ENCODE measurements at places on chromosomes 5 and 9. TPM values are rescaled to one million over a fixed set of nuclear protein-coding genes. Genes with fewer than 3 reads are reported as not detected.

- DNase-seq, result no peak
These were observed 117.9 kb upstream of the DAB2 start for GRCh38 chr5:39542511-39543285.

DNA sequence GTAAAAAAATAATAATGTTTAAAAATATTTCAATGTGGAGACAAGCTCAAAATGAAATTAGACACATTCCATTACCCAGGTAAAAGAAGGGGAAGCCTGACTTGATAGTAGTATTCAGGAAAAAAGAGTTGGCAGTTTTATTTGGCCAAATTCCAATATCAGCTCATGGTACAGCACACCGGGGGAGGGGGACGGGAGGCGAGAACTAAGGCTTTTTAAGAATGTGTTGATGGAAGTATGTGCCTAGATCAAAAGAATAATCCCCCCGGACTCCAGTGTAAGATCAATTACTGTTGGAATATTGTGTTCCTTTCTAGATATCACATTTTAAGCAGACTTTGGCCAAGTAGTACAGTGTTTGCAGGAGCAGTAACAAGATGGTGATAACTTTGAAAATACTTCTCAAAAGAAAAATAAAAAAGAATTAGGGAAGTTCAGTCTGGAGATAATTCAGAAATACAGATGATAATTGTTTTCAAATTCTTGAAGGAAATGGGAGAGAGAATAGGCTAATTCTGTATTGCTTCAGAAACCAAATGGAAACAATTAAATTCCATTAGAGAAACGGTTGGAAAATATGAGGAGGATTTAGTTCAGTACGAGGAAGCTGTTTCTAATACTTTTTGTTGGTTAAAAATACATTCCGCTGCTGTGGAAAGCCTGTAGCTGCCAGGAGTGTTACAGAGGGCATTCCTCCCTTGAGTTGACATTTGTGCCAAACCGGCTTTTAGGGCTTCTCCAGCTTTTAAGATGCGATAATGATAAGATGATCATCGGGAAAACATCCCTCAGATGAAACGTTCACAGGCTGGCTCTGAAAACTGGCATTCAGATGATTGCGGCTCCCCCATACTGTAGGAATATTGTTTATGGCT, 98.1 kb upstream of the ERBIN start:
- DNase-seq, result no peak

ADAMTSL1 gene
- total RNA-seq, result 2.1 TPM

DNA sequence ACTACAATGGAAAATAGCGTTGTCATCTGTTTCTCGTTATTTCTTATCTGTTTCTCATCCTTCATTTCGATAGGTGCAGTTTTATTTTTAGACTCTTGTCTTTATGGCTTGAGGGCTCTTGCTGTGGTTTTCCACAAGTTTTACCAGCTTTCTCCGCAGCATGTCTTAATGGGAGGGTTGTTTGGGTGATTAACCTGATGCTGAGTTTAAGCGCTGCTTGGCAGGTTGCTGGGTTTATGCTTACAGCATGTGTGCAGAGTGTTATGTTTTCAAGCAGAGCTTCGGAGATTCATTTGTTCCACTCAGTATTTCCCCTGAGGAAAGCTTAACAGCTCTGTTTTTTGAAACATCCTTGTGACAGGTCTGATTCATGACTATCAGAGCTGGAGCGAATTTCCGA, 154.0 kb downstream of the SLC12A2 start:
- DNase-seq, result no peak

DNA sequence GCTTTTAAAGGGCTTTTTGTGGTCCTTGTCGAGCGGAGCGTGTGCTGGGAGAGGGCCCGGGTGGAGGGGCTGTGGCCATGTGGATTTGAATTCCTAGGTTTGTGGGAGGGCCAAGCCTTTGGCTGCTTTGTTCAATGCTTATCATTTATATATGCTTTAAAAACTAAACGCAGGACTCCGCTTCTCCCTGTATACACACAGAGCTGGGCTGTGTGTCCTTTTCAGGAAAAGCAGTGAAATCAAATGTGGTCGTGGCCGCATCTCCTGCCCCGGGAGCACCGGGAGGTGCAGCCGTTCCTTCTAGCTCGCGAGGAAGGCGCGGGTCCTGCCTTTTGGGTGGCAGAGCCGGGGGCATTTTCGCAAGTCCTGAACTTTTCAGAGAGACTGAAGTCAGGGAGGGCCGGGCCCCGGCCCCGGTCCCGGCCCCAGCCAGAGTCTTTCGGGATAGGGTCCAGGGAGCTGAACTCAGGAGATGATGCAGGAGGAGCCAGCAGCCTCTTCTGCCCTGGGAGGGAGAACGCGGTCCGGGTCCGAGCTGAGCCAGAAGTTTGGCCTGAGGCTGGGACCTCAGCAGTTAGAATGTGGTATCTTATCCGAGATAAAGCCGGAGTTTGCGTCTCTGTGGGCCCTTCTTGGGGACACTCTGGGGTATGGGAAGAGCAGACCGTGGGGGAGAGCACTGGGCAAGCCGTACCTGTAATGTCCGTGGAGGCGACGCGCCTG, 158.8 kb downstream of the C9orf152 start:
- DNase-seq, result no peak

DNA sequence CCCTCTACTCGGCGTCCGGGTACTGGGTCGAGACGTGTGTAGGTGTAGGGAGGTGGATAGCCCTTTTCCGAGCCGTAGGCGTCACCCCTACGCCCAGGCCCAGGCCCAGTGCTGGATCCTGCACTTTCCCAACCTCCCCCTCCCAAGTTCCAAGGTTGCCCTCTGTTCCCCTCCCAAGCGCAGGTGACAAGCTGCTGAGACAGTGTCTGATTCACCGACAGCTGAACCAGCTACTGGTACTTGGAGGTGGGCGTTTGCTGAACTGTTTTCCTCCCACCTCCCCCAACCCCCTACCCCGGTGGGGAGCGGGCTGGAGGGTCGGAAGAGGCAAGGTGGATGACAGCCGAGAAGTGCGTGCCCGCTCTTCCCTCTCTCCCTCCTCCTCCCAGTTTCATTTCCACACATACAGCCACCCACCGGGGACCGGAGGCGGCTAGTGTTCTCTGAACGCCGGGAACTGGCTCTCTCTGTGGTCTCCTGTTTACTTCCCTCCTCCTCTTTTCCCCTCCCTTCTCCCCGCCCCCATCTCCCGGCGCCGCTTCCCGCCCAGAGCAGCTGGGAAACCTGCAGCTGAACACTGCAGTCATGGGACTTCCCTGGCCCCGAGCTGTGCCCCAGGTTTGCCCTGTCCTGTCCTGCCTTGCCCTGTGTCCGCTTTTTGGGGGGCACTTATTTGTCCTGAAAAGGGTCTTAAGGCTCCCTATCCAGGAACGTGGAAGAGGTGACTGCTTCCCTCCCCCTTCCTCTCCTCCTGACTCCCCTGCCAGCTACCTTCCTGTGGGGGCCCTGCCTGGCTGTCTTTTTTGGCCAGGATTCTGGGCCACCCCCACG, 6.2 kb upstream of the KLF9 start:
- peak; percentile 96 for DNase-seq

- no peak for DNase-seq
These were observed 137.7 kb upstream of the NMUR2 start for GRCh38 chr5:152542741-152543140.

SETD9 gene
- total RNA-seq, result 14.2 TPM

DNA sequence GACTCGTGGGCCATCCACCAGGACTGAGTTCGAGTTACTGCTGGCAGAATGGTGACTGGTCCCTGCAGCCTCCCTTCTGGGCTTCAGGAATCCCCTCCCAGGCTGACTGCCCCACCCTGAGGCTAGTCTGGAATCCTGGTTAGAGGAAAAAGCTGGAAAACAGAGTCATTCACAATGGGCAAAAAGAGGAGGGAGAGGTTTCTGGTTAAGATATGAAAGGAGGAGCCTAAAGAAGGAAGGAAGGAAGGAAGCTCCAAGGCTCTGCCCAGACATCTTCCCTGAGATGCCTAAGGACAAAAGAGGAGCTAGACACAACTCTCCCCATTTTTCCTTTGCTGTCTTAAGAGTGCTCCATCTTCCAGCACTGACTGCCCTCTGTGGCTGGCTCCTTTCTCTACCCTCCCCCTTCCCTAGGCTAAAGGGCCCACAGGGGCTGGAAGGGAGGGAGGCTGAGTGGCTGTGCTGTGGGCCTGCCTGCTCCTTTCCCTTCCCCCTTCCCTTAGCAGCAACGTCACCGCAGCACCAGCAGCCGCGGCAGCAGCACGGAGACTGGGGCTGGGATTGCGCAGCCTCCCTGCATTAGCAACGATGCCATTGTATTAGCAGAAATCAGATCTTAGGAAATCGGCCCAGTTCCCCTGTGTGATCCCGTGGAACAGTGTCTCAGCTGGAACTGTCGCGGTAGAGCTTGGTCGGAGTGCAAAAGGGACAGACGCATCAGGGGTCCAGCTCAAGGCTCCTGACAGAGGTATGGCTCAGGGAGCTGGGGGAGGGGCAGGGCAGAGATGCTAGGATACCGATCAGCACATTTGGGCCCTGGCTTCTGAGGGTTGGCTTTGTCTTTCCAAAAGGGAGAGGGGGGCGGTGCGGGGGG, 48.7 kb downstream of the RUSC2 start:
- peak; percentile 85 for DNase-seq

- DNase-seq, result no peak
These were observed 39.3 kb downstream of the EPB41L4B start for GRCh38 chr9:109281518-109281917.

SLC22A4 gene
- 2.2 TPM for total RNA-seq

GRCh38 chr5:1820926-1821325, 19.7 kb downstream of the NDUFS6 start:
- DNase-seq, result no peak

DNA sequence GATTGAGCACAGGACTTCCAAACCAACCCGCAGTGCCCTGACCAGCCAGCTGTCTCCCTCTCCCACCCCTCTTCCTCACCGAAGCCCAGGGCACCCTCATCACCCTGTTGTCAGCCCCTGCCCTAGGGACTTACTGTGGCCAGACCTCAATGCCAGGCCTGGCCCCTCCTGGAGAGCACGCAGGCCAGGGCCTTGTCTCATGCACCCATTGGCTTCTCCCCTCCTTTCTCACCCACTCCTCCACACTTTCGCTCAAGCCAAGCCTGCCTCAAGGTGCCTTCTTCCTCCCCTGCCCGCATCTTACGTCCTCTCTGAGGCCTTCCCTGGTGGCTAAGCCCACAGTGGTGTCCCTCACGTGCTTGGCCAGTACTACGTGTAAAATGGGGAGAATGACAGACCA, 33.3 kb upstream of the N4BP3 start:
- no peak for DNase-seq

GRCh38 chr5:95219411-95219810, 65.5 kb downstream of the MCTP1 start:
- DNase-seq, result no peak

DNA sequence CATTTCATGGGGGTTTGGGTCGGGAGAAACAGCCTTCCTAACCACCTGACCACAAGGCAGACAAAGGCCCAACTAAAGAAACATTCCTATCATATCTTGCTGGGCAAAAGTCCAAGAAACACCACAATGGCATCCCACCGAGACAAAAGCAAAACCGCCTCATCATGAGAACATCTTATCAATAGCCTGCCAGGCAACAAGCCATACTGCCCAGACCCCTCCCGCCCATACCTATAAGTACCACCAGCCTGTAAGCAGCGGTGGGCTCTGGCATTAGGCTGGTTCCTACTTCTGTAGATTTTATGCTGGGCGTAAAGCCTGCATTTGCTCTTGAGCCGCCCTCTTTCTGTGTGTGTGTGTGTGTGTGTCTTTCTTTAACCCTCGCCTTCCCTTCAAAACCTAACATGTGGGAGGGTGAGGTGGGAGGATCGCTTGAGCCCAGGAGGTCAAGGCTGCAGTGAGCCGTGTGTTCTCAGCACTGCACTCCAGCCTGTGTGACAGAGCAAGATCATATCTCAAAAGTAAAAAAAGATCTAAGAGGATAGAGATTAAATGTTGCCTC, 56.9 kb downstream of the PDE6A start:
- no peak for DNase-seq
